ENCODE measurements at places on chromosomes 6 and 20. TPM values are rescaled to one million over a fixed set of nuclear protein-coding genes. Genes with fewer than 3 reads are reported as not detected.

Gene TNF
- not detected for polyA plus RNA-seq

Gene AFDN
- polyA plus RNA-seq = 21.0 TPM

- H3K27me3 ChIP-seq = no peaks in the 10 kb centered on the region
- H3K36me3 ChIP-seq = no peaks in the 10 kb centered on the region
- no peak overlapping the region for H3K4me3 ChIP-seq
- DNase-seq = peak; percentile 13
- H3K4me1 ChIP-seq = no peaks in the 10 kb centered on the region
- H3K27ac ChIP-seq = no peak overlapping the region
These were observed 160.2 kb upstream of the SGK1 start for GRCh38 chr6:134477991-134478635.

- peak overlapping the region; percentile 33 for H3K4me3 ChIP-seq
- no peak overlapping the region for H3K27ac ChIP-seq
- H3K27me3 ChIP-seq = no peaks in the 10 kb centered on the region
These were observed 679 bp downstream of the ADGRF5 start for GRCh38 chr6:46921059-46921458.

DNA sequence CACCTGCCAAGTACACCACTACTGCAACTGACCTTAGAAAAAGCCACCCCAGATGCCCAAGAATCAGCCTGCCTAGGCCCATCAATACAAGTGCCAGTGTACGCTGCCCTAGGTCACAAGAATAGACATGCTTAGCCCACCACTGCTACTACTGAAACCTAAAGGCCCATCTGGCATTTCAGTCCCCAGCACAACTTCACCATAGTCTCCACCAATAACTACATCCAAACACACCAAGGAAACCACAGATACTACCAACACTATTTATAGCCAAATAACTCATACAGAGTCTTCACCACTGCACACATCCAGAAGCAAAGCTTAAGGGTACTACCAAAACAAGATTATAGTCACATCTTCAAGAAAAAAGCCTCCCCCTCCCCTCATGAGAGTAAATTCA lies 28.2 kb downstream of the TREML4 start:
- DNase-seq = no peak
- H3K4me3 ChIP-seq = no peak overlapping the region
- no peaks in the 10 kb centered on the region for H3K4me1 ChIP-seq
- no peak overlapping the region for H3K27ac ChIP-seq
- no peaks in the 10 kb centered on the region for H3K36me3 ChIP-seq

DNA sequence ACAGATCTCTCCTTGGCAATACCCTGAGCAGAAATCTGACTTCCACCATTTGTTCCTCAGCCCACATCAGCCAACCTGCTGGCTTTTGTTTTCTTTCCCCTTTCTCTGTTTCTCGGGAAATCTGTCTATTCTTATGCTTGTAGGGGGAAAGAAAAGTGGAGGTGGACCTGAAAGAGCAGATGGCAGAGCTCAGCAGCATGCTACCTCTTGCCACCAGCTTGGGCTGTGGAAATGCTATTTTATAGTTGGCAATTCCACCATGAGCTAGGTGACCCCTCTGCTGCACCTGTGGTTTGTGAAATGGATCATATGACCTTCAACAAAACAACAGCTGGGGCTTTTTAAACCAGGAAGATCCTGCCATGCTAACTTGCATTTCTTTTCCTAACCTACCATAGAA lies 6.8 kb upstream of the SPATS1 start:
- peaks cover 16% of the 10 kb centered on the region for H3K27me3 ChIP-seq
- no peak for DNase-seq
- H3K4me3 ChIP-seq = no peak overlapping the region
- H3K27ac ChIP-seq = no peak overlapping the region
- no peaks in the 10 kb centered on the region for H3K4me1 ChIP-seq
- H3K36me3 ChIP-seq = no peaks in the 10 kb centered on the region

DNA sequence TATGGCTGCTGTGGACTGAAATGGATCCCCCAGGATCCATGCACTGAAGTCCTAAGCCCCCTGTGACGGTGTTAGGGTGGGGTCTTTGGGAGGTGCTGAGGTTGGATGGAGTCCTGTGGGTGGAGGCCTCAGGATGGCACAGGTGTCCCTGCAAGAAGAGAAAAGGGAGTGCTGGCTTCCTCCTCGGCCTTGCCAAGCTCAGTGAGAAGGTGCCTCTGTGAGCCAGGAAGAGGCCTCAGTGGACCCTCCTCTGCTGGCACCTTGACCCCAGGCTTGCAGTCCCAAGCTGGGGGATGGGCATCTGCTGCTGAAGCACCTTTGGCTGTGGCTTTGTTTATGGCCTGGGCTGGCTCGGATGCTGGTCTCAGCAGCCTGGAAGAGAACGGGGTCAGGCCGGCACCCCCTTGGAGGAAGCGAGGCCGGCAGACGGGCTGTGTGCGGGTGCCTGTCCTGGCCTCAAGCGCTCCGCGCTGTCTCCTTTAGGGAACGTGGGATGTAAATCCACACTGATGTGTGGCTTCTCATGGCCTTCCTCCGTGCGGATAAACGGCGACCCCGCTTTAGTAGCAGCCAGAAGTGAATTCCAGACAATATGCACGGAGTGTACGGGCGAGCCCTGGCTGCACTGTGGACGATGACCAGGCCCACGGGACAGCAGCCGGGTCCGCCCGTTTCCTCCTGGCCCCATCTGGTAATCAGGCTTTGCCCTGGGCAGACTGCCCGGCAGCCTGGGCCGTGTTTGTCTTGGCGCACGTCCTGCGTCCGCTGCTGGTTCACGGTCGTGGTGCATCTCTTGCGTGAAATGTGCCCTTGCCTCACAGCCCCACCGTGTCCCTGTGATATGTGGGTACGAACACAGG lies 182.6 kb downstream of the ERMARD start:
- no peak overlapping the region for H3K4me3 ChIP-seq
- no peaks in the 10 kb centered on the region for H3K27me3 ChIP-seq
- no peak overlapping the region for H3K27ac ChIP-seq

DNA sequence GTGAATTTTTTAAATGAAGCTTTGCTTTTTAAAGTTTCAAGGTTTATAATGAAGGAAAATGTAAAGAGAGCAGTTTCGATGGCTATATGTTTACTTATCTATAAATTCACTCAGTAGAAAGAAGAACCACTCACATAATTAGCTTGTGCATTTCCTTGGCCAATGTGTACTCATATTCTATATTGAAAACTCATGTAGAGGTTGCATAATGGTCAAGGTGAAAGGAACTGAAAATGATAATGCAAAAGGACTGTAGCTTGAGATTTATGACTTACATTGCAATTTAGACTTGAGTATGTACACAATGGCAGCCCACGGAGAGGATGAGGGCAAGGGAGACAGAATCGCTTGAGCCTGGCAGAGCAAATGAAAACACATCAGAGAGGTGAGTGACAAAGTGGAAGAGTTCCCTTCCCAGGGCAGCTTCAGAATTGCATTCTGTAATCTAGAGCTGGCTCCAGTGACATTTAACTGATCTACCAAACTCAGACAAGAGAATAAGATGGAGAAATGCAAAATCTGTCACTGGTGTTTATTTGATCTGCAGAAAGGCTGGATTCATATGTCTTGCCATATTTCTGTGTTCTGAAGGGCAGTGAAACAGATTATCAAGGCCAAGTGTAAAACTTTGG lies 191.8 kb downstream of the TMEM200A start:
- H3K36me3 ChIP-seq = no peaks in the 10 kb centered on the region
- no peak for DNase-seq
- no peaks in the 10 kb centered on the region for H3K4me1 ChIP-seq
- H3K27me3 ChIP-seq = no peaks in the 10 kb centered on the region

GRCh38 chr6:5811997-5812396 lies 194.7 kb downstream of the NRN1 start:
- no peaks in the 10 kb centered on the region for H3K27me3 ChIP-seq
- no peaks in the 10 kb centered on the region for H3K36me3 ChIP-seq
- DNase-seq = no peak

DNA sequence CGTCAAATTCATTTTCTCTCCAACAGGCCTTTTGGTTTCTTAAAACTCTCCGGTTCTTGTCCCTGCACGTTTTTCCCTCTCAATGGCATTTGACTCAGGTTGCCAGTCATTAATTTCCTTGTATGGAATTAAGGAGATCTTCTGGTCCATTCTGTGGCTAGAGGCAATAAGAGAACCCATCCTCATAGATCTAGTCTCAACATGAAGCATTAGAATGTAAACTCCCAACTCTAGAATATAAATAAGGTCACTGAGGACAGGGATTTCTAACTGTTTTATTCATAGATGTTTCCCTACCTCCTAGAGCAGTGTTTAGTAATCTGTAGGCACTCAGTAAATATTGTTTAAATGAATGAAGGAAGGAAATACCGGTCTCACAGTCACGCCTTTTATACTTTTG lies 185.2 kb upstream of the FLRT3 start:
- H3K36me3 ChIP-seq = no peaks in the 10 kb centered on the region
- no peaks in the 10 kb centered on the region for H3K27me3 ChIP-seq
- no peak overlapping the region for H3K27ac ChIP-seq
- H3K4me3 ChIP-seq = no peak overlapping the region
- DNase-seq = no peak

DNA sequence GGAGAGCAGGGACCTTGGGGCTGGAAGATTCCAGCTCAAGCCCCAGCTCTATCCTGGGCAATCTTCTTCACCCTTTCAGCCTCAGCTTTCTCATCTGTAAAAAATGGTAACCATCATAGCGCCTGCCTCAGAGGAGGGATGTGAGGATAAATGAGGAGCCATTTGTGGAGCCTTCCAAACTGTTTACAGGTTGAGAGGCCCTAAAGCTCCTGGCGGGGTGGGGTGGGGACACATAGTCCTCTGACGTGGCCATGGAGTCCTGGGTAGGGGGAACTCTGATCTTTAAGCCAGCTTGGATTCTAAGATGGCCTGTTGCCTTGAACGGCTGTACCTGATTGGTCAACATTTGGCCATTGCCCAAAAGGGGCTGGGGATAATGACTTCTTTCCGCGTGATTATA lies 111.1 kb downstream of the TOX2 start:
- H3K27ac ChIP-seq = no peak overlapping the region
- no peaks in the 10 kb centered on the region for H3K27me3 ChIP-seq
- H3K36me3 ChIP-seq = no peaks in the 10 kb centered on the region
- peaks cover 5% of the 10 kb centered on the region for H3K4me1 ChIP-seq
- no peak for DNase-seq

DNA sequence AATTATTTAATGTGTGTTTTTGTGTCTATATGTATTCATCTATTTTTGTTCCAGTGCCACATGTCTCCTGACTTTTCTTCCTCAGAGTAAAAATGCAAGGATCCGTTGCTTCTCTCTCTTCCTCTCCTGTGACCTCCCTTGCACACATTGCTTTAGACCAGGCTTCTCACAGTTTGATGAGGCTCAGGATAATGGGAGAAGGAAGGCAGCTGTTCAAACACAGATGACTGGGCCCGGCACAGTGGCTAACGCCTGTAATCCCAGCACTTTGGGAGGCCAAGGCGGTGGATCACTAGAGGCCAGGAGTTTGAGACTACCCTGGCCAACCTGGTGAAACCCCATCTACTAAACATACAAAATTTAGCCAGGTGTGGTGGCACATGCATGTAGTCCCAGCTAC lies 241.9 kb downstream of the SAMD5 start:
- no peak overlapping the region for H3K27ac ChIP-seq
- DNase-seq = no peak
- H3K36me3 ChIP-seq = no peaks in the 10 kb centered on the region

DNA sequence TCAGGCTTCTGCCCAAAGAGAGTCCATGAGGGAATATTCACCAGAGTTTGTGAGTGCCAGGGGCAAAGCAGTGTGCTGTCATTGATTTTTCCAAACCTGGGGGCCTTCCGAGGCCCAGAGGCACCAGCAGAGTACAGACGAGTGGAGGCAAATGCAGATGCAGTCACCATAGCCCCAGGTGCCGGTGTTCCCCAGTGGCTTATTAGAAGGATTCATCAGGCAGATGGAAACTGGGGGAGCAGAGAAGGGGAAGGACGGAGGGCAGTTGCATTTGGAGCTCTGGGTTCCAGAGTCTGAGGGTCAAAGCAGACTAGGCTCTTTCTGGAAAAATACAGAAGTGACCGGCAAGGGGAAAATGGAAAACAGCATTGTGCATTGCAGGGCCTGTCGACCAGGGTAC lies 184.2 kb downstream of the ANKRD60 start:
- H3K27me3 ChIP-seq = no peaks in the 10 kb centered on the region
- H3K36me3 ChIP-seq = no peaks in the 10 kb centered on the region
- no peak for DNase-seq

- H3K4me1 ChIP-seq = no peaks in the 10 kb centered on the region
- no peak for DNase-seq
- no peak overlapping the region for H3K27ac ChIP-seq
These were observed 33.5 kb downstream of the FAM8A1 start for GRCh38 chr6:17633465-17634188.

- H3K27me3 ChIP-seq = no peaks in the 10 kb centered on the region
- no peak for DNase-seq
- H3K4me3 ChIP-seq = no peak overlapping the region
- H3K4me1 ChIP-seq = no peaks in the 10 kb centered on the region
- no peak overlapping the region for H3K27ac ChIP-seq
These were observed 29.5 kb upstream of the LRRC1 start for GRCh38 chr6:53765270-53765669.

DNA sequence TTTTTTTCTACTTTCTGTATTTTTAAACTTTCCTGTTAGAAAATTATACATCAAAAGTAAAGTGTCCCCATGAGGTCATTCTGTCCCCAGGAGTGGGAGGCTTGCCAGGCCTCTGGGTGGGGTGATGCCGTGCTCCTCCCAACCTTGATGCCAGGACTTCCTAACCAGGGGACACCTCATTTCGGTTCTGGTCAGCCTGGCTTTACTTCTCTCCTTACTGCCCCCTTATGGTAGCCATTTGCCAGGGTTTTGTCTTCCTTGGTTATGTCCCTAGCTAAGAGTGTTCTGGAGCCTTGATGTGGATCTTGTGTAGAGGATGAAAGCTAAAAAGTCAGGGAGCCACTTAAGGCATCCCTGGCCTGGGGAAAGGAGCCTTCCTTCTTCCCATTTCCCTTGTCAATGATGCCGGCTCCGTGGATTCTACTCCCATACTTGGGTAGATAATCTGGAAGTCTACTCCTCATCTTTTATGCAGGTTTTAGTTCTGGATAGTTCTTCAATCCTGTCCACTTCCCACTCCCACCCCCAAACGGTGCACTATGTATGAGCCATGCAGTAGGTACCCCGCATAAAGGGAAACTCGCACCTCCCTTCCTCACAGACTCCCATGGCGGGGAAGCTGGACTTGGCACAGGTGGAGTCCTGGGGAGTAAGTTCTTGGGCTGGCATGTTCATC lies 164.1 kb upstream of the SALL4 start:
- no peak overlapping the region for H3K4me3 ChIP-seq
- H3K36me3 ChIP-seq = no peaks in the 10 kb centered on the region
- H3K27ac ChIP-seq = no peak overlapping the region
- no peaks in the 10 kb centered on the region for H3K27me3 ChIP-seq
- no peaks in the 10 kb centered on the region for H3K4me1 ChIP-seq
- DNase-seq = peak; percentile 78
